ENCODE measurements at places on chromosomes 16 and 17.

GRCh38 chr17:73641826-73642600 is 2.2 kb downstream of the SDK2 start:
- no peak for DNase-seq

DNA sequence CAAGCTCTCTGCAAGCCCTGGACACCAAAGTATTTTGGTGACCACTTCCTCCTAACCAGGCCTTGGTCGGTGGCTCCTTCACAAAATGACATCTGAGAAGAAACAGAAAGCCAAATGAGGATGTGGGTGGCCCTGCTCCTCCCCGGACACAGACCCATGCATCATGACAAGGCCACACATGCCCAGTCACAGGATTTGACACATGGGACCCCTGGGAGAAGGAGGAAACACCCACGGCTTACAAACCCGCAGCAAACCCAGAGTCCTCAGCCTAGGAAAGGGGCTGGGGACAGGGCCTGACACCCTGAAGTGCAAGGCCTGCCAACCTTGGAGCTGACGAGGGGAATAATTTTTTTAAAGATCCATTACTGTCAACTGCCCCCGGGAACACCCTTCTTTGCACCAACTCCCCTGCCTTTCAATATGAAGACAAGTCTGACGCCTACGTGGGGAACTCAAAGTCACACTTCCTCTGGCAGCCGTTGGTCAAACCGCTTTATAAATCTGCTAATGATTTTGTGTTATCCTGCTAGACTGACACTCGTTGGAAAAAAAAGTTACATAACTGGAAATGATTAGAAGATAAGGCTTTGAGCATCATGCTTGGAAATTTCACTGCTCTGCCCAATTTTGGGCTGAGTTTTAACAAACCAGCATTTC is 41.3 kb downstream of the GAS7 start:
- no peak for DNase-seq

DNA sequence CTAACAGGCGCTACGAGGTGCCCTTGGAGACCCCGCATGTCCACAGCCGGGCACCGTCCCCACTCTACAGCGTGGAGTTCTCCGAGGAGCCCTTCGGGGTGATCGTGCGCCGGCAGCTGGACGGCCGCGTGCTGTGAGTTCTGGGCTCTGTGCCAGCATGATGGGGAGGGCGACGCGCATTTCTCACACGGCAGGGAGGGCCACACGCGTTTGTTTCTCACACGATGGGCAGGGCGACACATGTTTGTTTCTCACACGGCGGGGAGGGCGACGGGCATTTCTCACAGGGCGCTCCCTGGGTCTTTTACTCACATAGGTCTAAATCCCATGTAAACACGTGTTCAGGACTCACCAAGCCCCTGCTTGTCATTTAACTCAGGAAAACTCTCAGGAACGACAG is 4.4 kb downstream of the GAA start:
- no peak for DNase-seq

- DNase-seq, result no peak
Observed at GRCh38 chr17:61732169-61732568, 131.2 kb downstream of the BRIP1 start.

DNA sequence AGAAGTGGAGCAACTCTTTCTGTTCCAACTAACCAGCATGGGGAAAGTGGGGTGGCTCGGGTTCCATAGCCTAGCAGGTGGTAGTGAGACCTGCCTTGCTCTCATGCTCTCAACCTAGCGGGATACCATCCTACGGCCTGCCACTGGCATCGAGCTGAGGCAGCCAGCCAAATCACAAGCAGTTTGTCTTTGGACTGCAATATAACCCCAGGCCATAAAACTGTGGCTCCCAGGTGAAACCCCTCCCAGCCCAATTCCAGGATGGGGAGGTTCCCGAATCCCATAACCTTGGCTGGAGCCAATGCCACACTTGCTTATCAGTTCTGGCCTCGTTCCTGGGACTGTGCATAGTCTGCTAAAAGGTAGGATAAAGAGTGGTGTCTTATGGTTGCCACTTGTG is 155.8 kb upstream of the NETO2 start:
- no peak for DNase-seq

GRCh38 chr17:5500589-5501391 is 14.4 kb downstream of the MIS12 start:
- peak; percentile 68 for DNase-seq

GRCh38 chr16:81863630-81864352 is 84.7 kb downstream of the PLCG2 start:
- DNase-seq, result no peak

GRCh38 chr16:84650062-84650991 is 2.0 kb downstream of the KLHL36 start:
- DNase-seq, result no peak

DNA sequence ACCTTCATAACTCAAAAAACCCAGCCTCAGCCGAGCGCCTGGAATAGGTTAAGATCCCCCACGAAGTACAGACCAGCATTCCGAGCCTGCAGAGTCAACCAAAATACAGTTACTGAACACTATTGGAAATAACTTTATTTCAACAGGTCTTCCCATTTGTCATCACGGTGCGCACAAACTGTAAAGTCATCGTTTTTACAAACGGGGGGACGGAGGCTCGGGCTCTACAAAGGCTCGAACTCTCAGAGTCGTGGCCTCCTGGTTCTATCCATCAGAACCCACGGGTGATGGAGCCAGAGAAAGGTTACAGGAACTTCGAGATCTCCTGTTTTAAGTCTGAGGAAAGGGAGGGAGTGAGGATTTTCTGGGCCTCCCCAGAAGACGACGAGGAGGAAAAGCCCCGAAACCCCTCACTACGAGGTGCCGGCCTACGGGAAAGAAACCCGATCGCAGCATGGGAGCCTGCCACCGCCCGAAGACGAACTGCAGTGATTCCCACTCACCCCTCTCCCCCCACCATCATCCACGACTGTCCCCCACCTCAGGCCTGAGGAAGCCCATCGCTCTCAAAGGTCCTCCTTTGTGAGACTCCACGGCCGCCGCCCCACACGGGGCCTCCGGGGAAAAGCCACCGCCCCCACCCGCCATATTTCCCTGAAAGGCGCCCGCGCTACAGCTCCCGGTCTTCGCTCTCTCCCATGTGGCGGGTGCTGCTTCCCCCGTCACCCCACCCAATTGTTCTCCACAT is 917 bp downstream of the YWHAE start:
- DNase-seq, result peak; percentile 63

- DNase-seq, result peak; percentile 36
Observed at GRCh38 chr17:78252111-78252634, 20.7 kb downstream of the TMEM235 start.
